PC-9 (cell line): ENCODE measurements at places on chromosomes 1 and 21. TPM values are rescaled to one million over a fixed set of nuclear protein-coding genes. Genes with fewer than 3 reads are reported as not detected.

DNA sequence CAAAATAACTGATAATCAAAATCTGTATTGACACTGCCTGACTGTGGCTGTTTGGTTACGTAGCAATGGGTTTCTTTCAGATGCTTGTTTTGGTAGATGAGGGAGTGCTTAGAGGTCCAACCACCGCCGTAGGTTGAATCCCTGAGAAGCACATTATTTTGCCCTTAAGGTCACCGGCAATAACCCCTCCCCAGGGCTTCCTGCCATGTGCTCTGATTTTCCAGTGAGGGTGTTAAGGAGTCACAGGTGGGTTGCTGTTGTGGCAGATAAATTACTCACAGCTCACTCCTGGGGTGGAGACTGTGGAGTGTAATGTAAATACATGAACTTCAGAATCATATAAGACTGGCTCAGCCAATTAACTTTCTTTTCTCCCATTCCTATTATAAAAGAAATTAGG is 81.5 kb upstream of the ZP4 start:
- DNase-seq: no peak

DNA sequence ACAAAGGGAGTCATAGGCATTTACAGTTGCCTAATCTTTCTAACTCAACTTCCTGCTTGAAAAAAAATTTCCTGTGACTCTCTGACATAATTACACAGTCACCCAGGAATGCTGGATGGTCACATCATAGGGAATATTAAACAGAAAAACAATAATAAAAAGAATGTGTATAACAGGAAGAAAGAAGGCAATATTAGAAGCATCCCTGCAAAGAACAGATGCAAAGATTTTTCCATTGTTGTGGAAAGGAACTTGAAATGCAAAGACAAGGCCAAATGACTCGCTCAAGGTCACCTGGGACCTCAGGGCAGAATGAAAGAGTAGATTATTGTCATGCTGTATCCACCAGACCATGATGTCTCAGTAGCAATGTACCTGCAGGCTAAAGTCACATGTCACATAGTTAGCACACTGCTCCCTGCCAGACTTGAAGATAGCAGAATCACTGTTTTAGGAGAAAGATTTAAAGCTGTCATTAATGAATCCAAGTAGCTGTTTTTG is 184.3 kb downstream of the CYYR1 start:
- peak; percentile 83 for DNase-seq

DNA sequence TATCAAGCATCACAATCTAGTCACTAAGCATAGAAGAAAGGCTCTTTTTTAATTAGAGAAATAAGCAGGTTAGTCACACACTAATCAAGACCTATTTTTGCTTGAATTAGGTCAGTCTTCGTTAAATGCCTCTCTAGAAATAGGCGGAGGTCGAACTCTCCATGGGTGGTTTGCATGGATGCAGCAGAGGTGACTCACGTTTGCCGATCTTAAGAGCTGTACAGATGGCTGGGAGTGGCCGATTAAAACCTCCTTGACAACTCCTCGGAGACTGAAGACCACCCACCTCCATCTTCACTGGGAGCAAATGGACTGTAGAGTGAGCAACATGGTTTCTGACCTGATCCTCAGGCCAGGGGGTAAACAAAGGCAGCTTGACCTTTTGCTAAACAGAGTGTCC is 249.3 kb downstream of the ZNF648 start:
- no peak for DNase-seq

DNA sequence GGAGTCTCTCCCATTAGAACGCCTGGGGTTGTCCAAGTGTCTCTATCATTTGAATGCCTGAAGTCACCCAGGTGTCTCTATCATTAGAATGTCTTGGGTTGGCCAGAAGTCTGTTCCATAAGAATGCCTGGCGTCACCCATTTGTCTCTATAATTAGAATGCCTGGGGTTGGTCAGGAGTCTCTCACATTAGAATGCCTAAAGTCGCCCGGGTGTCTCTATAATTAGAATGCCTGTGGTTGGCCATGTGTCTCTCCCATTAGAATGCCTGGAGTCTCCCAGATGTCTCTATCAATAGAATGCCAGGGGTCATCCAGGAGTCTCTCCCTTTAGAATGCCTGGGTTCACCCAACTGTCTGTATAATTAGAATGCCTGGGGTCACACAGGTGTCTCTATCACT is 54.5 kb downstream of the RNF187 start:
- no peak for DNase-seq

DNA sequence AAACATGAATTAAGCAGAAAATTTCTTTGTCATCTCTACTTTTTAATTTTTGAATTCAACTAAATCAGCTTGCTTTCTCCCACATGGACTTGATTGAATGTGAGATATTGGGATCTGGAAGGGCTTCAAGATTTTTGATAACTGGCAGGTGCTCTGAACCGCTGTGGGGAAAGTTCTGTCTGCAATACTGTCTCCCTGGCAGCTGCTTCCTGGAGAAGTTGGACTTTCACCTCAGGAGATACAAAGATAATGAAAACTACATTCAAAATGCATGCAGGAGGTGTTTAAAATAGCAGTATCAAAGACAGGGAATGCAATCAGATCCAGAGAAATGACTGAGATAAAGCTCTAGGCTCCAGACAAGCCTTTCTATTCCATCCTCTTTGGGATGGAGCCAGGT is 338.3 kb downstream of the NEGR1 start:
- DNase-seq: no peak

- no peak for DNase-seq
Measured at GRCh38 chr21:31660259-31660565, 719 bp downstream of the SOD1 start.

GRCh38 chr1:3483380-3483779 is 28.9 kb downstream of the ARHGEF16 start:
- DNase-seq: no peak

DNA sequence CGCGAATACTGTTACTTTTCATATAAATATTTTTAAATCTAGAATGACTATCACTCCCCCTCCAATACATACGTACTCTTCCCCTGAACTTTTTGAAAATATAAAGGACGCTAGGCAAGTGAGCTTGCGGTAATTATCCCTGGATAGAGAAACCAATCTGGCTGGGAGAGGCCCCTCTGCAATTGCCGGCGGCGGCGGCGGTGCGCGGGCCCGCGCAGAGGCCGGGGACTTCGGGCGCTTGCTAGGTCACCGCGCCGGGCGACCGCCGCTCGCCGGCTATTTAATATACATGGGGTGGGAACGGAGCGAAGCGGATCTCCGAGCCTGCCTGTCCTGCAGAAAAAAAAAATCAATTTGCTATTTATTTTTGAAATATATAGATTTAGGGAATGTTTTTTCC is 416.3 kb upstream of the ESRRG start:
- DNase-seq: no peak

- DNase-seq: no peak
Measured at GRCh38 chr1:119308130-119308700, 60.4 kb upstream of the HAO2 start.

- peak; percentile 69 for DNase-seq
Measured at GRCh38 chr1:185566995-185567394, 167.2 kb upstream of the HMCN1 start.

- no peak for DNase-seq
Measured at GRCh38 chr1:33357099-33357498, 36.2 kb upstream of the A3GALT2 start.

GRCh38 chr1:211345719-211346118 is 19.1 kb downstream of the TRAF5 start:
- no peak for DNase-seq

- DNase-seq: peak; percentile 75
Measured at GRCh38 chr1:161115132-161115711, 2.6 kb downstream of the PFDN2 start.

Gene KCNA3
- not detected in 2 replicates for total RNA-seq

Gene ATP1A4
- not detected in 2 replicates for total RNA-seq

Gene SH3D21
- total RNA-seq: 18.3 and 25.9 TPM in 2 replicates

Gene CTSE
- 0.65 and 1.2 TPM in 2 replicates for total RNA-seq

Gene CELA3A
- not detected in 2 replicates for total RNA-seq

Gene GPR153
- 7.9 and 8.0 TPM in 2 replicates for total RNA-seq

Gene DPT
- not detected in 2 replicates for total RNA-seq

Gene SMIM1
- total RNA-seq: 5.9 and 13.2 TPM in 2 replicates

Gene ADORA1
- 5.9 and 8.3 TPM in 2 replicates for total RNA-seq

Gene ODF2L
- 33.6 and 41.7 TPM in 2 replicates for total RNA-seq

Gene DMRTA2
- total RNA-seq: not detected in 2 replicates

Gene KCNK1
- 57.6 and 60.6 TPM in 2 replicates for total RNA-seq
